Purkinje cell (primary cell): ENCODE measurements at places on chromosomes 12 and 14. TPM values are rescaled to one million over a fixed set of nuclear protein-coding genes. Genes with fewer than 3 reads are reported as not detected.

Gene RDH12
- 17.1 and 21.6 TPM in 2 replicates for polyA plus RNA-seq

Gene ATL1
- polyA plus RNA-seq: 204 and 300 TPM in 2 replicates

Gene HOXC12
- not detected in 2 replicates for polyA plus RNA-seq

Gene RERGL
- 3.9 and 4.0 TPM in 2 replicates for polyA plus RNA-seq

Gene SAMD15
- 37.4 and 37.8 TPM in 2 replicates for polyA plus RNA-seq

Gene ASPG
- polyA plus RNA-seq: not detected in 2 replicates

Gene IL22
- polyA plus RNA-seq: 2.3 TPM in 1 of 2 replicates, not detected in the other

Gene CFAP54
- polyA plus RNA-seq: 0.35 and 2.8 TPM in 2 replicates

Gene CCDC177
- polyA plus RNA-seq: 0.13 TPM in 1 of 2 replicates, not detected in the other

Gene KRT6C
- polyA plus RNA-seq: not detected in 2 replicates

Gene SMCO2
- not detected in 2 replicates for polyA plus RNA-seq
